ENCODE measurements at places on chromosomes 6 and 20.

- DNase-seq = no peak
Observed at GRCh38 chr6:12186528-12186927, 103.6 kb upstream of the EDN1 start.

GRCh38 chr6:109253366-109253765 is 128.9 kb downstream of the CD164 start:
- no peak for DNase-seq

GRCh38 chr6:165511807-165512206 is 151.2 kb downstream of the PDE10A start:
- no peak for DNase-seq

- DNase-seq = peak; percentile 62
Observed at GRCh38 chr6:150891888-150892485, 26.5 kb downstream of the MTHFD1L start.

GRCh38 chr6:3501826-3502500 is 45.1 kb upstream of the SLC22A23 start:
- DNase-seq = no peak

- DNase-seq = no peak
Observed at GRCh38 chr6:28485482-28485881, 30.1 kb downstream of the GPX6 start.

DNA sequence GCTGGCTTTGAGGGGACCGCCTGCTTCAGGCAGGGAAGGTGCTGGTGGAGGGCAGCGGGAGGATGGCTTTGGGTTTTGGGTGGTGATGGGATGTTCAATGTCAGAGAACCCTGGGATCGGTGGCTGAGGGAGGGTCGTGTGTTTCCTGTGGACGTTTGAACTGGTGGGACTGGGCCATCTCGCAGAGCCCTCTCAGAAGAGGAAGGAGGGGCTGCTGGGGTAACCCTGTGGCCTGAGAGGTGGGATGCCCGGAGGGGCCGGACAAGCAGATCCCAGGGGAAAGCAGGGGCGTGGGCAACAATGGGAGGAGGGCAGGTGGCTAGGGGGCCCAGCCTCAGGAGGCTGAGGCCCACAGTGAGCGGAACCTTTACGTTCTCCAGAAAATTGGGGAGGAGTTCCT is 34.9 kb downstream of the PYGB start:
- no peak for DNase-seq

DNA sequence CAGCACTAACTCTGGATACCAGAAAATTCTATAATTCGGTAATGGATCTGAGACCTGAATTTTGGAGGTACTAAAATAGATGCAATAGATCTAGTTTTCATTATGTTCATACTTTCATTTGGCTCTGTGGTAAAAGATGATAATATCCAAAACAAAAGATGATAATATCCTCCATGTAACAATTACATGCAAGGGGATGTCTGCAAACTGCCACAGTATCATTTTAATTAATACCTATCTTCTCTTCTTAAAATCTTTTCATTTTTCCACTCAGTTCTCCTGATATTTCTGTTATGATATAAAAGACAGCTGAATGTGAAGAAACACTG is 15.6 kb downstream of the BTN2A1 start:
- DNase-seq = no peak

- DNase-seq = peak; percentile 23
Observed at GRCh38 chr6:144064402-144065212, 30.8 kb downstream of the SF3B5 start.

DNA sequence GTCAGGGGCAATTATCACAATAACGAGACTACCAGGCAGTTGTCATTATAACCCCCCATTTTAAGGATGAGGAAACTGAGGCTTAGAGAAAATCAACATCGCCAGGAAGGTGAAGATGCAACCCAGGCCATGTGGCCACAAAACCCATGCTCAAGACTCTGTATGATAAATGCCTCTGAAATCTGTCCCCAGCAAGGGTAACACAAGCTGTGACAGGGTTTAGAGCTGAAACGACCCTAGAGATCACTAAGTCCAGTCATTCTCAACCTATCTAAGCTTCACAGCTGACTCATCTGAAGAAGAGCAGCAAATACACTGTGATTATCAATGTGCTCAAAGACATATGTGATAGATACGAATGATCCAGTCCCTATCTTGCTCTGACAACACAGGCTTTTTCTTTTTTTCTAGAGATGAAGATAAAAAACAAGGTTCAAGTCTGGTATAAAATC is 47.0 kb downstream of the ARHGAP18 start:
- no peak for DNase-seq

- DNase-seq = peak; percentile 91
Observed at GRCh38 chr20:47317127-47317895, 39.2 kb downstream of the ZMYND8 start.

Data from AG20443 (cell line).